T-helper 22 cell (primary cell): ENCODE measurements at places on chromosomes 1 and 21.

GRCh38 chr1:15304708-15305467 is 57.9 kb downstream of the FHAD1 start:
- no peak for DNase-seq

DNA sequence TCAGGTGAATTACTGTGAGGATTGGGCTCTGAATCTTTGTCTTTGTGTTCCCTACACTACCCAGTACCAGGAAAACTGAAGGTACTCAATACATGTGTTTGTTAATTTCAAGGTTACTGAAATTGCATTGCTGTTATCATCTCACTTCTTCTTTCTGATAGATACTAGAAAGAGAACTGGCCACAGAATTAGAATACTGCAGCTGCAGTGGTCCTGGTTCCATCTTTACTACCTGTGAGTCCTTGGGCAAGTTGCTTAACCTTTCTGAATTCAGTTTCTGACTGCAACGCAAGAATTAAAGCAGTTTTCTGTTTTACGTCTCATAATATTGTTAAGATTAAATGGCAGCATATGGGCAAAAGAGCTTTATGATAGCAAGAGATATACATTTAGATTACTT is 263.5 kb downstream of the LMO4 start:
- no peak for DNase-seq

DNA sequence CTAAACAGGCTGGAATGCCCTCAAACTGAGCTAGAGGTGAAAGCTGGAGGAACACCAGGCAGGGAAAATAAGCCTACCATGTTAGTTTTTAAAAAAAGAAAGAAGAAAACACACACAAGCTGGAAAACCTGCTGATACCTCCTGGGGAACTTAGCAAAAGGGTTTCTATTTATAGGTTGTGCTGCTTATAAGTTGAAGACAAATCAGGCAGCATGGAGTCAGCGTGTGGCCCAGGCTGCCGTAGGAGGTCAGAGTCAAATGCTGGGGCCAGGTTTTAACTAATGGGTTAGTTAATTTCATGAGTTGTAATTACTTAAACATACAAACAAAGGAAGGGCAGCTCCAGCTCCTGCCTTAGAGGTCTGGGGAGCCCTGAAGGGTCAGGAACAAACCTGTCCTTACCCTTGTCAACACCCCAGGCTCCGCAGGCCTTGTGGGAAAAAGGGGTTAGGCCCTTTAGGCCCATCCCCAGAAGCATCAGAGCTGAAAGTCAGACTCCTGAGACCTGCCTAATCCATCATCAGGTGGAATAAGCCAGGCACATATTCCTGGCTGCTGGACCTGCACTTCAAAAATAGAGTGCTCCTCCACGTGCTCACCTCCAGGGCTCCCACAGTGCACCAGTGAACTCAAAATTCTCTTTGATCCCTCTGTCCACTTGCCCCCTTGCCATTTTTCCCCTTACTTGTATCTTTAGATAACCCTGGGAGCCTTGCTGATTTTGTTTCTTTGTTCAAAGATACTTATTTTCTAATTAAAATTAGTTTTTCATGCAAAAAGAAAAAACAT is 59.7 kb downstream of the BRINP2 start:
- DNase-seq = no peak

DNA sequence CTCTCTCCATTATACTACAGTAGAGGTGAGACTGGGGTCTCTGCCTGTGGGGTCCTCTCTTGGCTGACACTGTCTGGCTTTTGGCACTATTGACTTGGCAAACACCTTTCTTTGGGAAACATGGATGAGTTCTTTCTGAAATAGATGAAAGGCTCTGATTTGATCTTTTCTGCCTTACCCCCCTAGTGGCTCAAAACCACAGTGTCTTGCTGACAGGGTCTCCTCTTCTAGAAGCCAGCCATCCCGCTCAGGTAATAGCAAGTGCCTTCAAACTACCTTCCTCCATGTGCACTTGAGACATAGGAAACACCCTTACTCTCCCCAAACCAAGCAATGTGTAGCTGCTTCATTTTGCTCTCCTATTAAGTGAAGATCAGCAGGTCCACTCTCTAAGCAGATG is 260.4 kb downstream of the BRINP2 start:
- no peak for DNase-seq

GRCh38 chr21:32742396-32742795 is 14.6 kb upstream of the SYNJ1 start:
- no peak for DNase-seq

DNA sequence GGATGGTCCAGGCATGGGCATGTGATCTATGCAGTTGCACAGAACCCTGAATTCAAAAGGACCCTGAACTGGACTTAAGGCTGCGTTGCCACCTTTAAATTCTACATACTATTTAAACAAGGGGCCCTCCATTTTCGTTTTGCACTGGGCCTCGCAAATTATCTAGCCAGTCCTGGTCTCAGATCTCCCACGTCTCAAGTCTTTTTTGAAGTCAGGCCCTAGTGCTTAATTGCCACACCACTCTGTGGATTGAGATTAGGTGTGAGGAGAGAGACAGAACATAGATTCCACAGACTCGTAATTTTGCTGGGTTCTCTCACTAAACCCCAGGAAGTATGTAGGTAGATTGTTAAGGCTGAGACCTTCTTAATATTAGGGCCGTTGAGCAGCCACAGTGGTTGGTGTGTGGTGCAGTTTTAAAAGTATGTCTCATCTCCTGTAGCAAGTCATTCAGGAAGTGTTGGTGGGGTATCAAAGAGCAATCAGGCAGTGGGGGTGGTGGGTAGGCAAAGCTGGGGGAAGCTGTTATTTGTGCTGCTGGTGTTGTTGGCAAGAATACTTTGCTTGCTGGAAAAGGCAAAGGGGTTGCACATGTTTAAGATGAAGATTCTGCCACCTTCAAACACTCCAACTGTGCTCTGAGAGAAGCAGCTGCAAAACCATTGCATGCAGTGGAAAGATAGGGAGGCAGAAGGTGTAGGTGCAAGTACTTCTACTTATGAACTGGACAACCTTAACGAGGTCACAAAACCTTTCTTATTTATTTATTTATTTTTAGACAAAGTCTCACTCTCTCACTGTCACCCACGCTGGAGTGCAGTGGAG is 11.2 kb downstream of the CD84 start:
- DNase-seq = peak; percentile 74

- no peak for DNase-seq
These were observed 453.9 kb upstream of the PKN2 start for GRCh38 chr1:88230126-88230525.

DNA sequence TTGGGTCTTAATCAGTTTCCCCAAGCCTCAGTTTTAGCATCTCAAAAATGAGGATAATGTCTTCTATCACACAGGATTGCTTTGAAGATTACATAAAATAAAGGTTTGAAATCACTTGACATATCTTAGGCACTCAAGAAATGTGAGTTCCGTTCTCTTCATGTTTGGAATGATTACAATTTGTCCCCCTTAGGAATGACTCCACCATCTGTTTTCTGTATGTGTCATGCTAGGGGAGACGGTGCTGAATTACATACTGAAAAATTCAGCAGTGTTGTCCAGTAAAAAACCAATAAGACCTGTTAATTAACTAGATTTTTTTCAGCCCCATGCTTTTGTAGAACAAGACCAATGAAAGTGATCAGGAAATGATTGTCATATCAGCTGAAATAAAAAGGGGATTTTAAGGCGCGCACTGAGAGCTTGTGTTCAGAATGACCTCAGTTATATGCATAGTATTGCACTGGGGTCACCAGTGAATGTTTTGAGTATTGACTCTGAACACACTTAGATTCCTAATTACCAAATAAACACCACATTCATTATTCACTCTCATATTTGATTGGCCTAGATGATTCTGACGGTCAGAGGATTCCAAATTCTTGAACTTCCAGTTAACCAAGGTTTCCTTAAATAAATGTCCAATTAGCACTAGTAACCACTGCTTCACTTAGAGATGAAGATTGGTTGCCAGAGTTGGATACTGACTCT is 114.5 kb upstream of the KCNK2 start:
- no peak for DNase-seq

DNA sequence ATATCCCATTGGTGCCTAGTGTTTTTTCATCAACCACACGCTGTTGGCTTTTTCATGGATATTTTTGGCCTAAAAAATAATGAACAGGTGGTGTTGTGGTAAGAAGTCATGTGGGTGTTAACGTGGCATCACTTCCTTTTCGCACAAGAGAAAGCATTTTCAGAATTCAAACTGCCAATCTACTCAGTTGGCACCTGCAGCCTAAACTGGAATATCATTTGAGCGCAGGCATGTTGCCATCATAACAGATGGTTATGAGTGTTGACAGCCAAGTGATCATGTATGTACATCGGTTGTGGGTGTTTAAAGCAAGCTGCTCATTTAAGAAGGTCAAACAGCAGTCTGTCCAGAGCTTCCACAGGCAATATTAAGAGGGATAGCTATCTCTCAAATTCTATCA is 1963.0 kb downstream of the NCAM2 start:
- no peak for DNase-seq

GRCh38 chr21:21247424-21247823 is 249.2 kb downstream of the NCAM2 start:
- no peak for DNase-seq

DNA sequence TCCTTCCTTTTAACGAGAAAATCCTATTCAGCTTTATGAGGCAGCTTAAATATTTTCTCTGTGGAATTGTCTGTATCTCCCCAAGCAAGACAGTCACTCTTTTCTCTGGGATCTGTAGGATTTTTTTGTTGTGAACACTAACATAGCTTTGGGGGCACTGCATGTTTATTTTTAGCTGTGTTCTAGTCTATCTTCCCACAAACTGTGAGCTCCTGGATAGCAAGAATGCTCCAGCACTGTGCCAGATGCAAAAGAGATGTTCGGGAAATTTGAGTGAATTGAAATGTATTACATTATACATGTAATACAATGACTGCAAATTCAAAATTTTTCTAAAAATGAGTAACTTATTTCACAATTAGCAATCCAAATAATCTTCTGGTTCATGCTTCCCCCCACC is 282.2 kb downstream of the PLPP3 start:
- DNase-seq = no peak

DNA sequence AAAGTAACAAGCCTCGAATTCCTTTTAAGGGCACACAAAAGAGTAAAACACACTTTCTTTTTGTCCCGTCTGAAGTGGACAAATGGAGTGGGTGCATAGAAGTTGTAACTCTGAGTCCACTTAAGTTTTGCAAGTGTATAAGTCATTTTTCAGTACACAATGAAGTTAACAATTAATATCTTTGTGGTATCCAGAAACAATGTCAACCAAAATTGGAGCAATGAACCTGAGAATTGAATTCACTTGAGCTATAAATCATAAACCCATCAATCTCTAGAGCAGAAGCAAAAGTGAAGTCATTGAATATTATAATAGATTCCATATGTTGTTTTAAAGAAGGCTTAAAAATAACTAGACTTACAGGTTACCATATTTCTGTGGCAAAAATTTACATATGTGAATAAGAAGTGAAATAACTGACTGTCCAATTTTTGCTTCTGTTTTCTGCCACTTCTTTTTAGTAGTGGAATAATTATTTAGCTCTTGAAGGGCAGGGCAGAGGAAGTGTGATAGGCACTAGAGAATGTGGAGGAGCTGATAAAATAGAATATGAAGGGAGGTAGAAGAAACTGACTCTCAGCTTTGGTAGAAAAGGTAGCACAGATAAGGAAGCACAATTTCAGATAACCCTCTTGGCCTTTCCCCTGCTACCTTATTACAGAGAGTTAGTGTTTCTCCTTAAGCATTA is 73.9 kb upstream of the RGL1 start:
- no peak for DNase-seq

DNA sequence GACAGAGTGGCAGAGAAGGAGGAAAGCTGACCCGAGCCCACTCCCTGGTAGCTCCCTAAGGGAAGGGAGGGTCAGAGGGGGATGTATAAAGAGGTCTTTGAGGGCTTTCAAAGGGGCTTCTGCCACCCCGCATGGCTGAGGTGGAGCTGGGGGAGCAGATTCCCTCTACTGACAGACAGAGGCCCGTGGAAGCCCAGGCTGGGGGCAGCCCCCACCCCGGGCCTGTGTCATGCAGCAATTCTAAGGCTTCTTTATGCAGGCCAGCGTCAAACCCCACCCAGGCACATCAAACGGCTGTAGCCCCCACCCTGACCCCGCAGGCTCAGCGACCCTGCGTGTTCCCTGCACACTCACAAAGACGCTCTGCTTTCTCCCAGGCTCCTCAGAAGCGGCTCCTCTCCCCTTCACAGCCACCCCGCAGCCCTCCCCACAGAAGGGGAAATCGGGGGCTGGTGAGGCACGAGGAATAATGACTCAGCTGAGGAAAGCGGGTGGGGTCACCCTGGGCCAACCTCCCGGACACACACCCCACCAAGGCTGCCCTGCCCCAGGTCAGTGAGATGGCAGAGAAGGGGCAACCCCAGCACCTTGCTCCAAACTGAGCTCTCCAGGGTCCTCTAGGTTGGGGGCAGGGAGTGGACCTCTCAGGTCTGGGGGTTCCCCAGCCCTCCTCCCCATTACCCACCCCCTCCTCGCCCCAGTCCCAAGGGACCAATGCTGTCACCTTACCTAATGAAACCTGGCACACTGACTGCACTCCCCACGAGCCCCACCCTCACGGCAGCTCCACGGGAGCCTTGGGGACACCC is 10.8 kb downstream of the SLC45A3 start:
- DNase-seq = no peak

- DNase-seq = no peak
These were observed 519.9 kb downstream of the SMYD3 start for GRCh38 chr1:245987219-245987545.

- no peak for DNase-seq
These were observed 63.2 kb downstream of the WNT9A start for GRCh38 chr1:227884370-227885134.

DNA sequence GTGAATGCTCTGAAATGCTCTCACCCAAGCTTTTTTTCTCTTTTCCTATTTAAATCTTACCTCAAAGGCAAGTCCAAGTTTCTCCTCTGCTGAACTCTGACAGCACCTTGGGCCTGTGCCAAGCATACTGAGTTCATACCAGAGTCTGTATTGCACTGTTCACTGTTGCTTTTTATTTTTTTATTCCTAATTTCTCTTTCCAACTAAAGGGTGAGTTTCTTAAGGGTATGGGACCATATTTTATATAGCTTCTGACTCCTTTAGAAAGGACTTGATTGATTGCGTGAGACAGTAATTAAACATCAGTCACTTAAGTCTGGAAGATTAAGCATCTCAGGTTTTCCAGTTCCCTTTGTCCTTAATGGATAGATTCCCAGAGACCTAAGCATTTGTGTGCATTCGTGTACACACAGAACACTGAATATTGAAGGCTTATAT is 69.9 kb downstream of the CACHD1 start:
- DNase-seq = no peak

DNA sequence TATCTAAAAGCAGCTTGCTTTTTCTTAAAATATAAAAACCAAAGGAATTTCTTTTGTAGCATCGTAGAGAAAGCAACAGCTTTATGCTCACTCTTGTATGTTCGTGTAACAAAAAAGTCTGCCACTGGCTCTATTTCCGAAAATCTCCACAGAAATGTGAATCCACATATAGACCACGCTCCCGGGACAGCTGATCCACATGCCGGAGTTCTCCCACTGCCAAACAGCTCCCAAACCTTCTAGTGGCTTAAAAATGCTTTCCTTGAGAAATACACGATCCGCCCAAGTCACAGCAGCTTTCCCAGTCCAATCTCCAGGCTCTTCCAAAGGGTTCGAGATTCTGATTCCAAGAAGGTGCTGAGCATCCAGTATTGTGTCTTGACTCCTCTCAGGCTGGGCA is 29.3 kb downstream of the PCSK9 start:
- no peak for DNase-seq

- no peak for DNase-seq
These were observed 4.2 kb downstream of the MAN1C1 start for GRCh38 chr1:25620701-25621350.
